Stimulated activated CD8-positive, alpha-beta memory T cell treated with anti-CD3 and anti-CD28 coated beads, Interleukin-7, amount 100 ng/mL, for 1 hour (primary cell): ENCODE measurements at places on chromosomes 4 and X.
A peak's percentile ranks its signal among the peaks of the same experiment; 100 is the strongest.

- no peak for DNase-seq
Measured at GRCh38 chrX:43003204-43003565, 225.2 kb upstream of the PPP1R2C start.

GRCh38 chrX:148672517-148672916 is 172.1 kb downstream of the AFF2 start:
- DNase-seq, result no peak

- no peak for DNase-seq
Measured at GRCh38 chr4:42278709-42279324, 118.5 kb upstream of the SHISA3 start.

- no peak for DNase-seq
Measured at GRCh38 chrX:110192516-110192915, 125.4 kb downstream of the AMMECR1 start.

GRCh38 chrX:65999563-66000148 is 40.2 kb downstream of the VSIG4 start:
- DNase-seq, result no peak

DNA sequence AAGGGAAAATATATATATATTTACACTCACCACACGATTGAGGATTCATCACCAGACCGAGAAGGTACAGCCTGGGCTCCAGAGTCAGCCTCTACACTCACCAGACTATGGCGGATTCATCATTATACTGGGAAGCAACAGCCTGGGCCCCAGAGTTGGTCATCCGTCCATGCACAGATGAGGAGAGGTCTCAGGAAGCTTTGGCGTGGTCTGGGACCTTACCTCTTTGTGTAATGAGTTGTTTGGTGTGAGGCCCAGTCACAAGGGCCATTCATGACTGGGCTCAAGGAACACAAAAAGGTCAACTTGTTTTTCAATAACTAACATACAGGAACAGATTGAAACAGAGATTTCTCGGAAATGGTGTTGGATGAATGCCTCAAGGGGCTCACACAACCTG is 926.1 kb downstream of the FAM133A start:
- DNase-seq, result no peak

- DNase-seq, result no peak
Measured at GRCh38 chr4:83114576-83114975, at the start of gene PLAC8. Gene PLAC8, minus strand, starts transcription at chr4:83114729. Its CDS starts 6,808 bp downstream, at chr4:83107921.

DNA sequence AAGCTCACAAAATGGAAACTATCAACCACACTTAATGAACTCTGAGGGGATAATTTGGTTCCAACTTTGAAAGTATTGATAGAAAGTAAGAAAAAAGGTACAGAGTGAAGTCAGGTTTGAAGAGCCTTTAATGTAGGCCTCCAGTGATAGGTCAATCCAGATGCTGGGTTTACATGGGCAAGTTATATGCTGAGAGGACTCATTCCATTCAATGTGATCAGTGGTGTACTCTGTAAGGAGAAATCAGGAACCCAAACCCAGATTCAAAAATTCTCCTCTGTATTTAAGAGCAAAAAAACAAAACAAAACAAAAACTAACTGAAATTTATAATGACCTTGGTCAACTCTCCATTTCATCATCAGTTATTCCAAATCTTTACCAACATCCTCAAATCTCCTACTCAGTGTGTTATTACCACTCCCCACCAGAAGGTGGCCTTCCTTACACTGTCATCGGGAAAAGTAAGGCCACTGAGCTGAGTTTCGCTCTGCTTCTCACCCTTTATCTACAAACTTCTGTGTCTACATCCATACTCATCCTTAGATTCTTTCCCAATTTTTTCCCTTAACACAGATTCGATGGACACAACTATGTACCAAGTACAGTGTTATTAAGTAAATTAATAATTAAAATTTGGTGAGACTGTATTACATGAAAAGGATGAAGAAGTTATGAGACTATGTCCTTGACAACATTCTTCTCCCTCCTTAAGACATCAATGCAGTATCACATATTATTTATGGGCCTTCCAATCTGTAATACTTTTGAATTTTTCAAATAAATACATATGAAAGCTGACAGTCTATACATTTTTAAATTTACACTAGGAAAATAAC is 88.3 kb downstream of the ZAR1 start:
- DNase-seq, result peak; percentile 25

DNA sequence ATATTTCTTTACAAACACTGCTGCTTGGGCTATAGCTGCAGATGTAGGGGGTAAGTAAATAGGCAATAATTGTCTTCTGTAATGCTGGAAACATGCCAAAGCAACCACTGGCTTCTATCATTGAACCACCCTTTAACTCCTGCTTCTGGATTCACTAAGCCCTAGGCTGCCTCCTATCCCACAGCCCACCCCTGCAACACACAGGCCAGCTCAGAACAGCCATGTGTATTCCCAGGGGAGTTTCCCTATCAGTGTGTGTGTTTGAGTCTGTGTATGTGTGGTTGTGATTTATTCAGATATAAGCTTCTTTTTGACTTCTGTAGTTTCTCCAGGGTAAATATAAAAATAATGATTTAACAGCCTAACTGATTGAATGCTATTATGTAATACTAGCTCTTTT is 291.3 kb downstream of the PCDH10 start:
- no peak for DNase-seq

GRCh38 chrX:39854772-39855747 is 242.7 kb downstream of the BCOR start:
- DNase-seq, result peak; percentile 39

DNA sequence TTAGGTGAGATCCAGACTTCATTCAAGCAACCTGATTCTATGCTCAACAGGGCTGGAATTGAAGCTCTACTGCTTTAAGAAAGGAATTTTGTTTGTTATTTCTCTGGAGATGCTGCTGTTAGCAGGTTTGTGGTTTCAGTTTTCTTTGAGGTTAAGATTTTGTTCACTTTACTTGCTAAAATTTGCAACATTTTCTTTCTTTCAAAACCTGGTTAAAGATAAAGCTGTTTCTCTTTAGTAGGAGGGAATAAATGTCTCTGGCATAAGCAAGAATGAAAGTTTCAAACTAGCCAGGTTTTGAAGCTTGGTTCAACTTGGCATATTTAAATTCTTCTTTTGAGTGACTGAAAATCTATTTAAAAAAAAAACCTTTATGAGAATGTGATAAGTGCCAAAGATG is 660.6 kb upstream of the NR3C2 start:
- no peak for DNase-seq

- DNase-seq, result no peak
Measured at GRCh38 chrX:71638409-71638808, 20.1 kb upstream of the CXCR3 start.

- DNase-seq, result no peak
Measured at GRCh38 chrX:132267392-132267791, 48.1 kb upstream of the RAP2C start.

- no peak for DNase-seq
Measured at GRCh38 chr4:52715914-52716313, 35.3 kb downstream of the ERVMER34-1 start.

DNA sequence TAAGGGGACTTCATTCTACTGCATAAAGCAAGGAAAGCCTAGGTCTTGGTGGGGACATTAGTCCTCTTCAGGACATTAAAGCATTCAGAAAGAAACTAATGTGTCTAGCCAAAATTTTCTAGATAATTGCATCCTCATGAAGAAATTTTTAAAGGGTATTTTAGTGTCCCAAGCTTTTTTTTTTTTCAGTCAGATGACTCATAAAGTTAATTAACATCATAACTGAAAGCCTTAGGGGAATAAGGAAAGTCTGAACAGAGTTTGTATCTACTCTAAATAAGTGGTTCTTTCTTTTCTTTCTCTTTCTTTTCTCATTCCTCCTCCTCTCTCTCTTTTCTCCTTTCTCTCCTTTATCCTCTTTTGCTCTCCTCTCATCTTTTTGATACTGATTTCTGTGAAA is 202.4 kb downstream of the ADAMTS3 start:
- no peak for DNase-seq

DNA sequence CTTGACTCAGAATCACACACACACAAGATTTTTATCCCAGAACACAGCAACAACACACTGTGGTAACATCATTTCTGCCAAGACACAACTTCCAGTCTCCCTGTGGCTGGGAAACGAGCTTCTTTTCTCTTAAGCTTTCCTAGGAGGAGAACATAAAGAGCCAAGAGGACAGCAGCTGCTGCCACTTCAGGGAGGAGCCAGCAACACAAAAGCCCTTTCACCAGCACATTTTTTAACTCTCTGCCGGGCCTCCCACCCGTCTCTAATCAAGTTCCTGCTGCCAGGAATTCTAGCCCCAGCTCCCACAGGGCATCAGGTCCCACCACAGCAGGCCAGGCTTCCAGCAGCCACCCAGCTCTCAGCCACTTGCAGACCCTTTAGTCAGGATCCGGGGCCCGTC is 22.4 kb downstream of the FAT1 start:
- no peak for DNase-seq

GRCh38 chrX:101078716-101079598 is at the start of gene TMEM35A:
Gene TMEM35A, plus strand, starts transcription at chrX:101078879. Its CDS starts 124 bp downstream, at chrX:101079003.
- no peak for DNase-seq

DNA sequence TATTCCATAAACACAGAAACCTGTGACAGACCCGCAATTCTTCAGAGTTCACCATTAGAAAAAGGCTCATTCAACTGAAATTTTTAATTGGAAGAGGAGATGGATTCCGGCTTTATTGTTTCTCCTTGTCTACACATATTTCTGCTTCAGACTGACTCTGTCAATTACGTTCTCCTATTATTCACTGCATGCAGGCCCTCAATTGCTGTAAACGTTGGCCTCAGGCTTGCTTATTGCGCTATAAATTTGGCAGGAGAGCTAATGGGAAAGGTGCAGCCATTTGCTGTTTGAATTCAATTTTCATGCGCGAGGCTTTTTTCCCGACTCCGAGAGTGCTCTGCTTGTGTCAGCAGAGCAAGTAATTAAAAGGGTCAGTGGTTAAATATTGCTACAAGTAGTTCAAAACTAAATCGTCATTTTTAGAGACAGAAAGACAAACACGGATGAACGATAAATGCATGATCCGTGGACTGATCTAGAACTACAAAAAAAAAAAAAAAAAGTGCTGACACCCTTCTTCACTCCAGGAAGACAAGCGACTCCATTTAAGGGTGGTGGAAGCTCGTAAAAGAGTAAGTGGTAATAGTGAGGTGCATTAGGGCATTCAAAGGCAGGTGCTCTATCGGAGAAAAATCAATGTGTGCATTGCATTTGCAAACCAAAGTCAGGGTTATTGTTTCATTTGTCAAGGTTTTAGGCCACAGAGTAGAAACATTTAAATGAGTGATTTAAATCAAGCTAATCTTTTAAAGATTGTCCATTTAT is 841.6 kb upstream of the FRG1 start:
- DNase-seq, result no peak

GRCh38 chrX:40570346-40571093 is 10.2 kb upstream of the ATP6AP2 start:
- no peak for DNase-seq

GRCh38 chr4:89915937-89916336 is 21.3 kb downstream of the MMRN1 start:
- DNase-seq, result no peak

- no peak for DNase-seq
Measured at GRCh38 chrX:20742106-20742505, 475.4 kb upstream of the RPS6KA3 start.

GRCh38 chr4:1604706-1605205 is 79.4 kb downstream of the FAM53A start:
- peak; percentile 22 for DNase-seq

DNA sequence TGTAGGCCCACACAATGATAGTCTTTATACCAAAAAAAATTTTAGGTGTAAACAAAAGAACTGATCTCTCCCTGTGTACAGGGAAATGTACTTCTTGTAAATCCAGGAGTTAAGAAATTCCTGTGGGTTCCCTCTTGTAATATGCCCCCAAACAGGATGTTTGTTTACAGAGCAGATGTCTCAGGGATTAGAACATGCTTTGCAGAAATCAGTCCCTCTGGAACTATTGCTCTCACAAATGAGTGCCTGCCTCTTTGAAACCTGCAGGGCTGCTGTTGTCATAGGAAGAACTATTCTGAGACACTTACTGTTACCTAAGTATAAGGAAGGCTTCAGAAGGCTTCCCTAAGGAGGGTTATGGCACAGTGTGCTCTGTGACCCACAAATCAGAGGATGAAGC is 35.6 kb downstream of the PAK3 start:
- DNase-seq, result no peak

- DNase-seq, result no peak
Measured at GRCh38 chr4:147994076-147994475, 262.2 kb downstream of the ARHGAP10 start.

GRCh38 chr4:82739287-82740190 is 59.1 kb downstream of the SCD5 start:
- DNase-seq, result peak; percentile 3

DNA sequence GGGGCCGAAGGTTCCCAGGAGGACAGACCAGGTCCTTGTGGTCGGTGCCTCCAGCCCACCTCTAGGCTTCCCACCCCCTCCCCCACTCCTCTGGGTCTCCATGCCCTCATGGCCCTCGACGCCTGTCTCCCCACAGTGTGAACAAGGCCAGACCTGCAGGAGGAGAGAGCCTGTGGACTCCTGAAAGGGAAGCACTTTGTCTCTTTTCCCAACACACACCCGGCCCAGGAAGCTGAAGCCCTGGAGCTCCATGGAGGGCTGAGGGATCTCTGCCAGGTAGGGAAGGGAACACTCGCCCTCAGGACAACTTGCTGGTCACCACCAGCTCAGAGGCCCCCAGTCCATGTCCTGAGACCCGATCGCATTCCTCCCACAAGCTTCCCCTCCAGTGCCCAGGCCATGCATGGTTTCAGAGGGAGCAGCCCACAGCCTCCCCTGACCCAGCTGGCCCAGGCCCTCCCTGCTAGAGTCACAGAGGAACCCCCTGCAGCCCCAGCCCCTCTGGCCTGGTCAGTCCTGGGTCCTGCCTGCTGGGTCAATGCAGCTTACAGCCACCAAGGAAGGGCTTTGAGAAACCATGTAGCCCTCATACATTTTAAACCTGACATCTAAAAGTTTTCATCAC is 60.8 kb downstream of the ABLIM2 start:
- DNase-seq, result no peak

GRCh38 chr4:93431371-93431770 is 397.2 kb upstream of the ATOH1 start:
- no peak for DNase-seq
